Stimulated activated CD4-positive, alpha-beta T cell treated with anti-CD3 and anti-CD28 coated beads, Interleukin-15, amount 100 ng/mL, for 1 hour (primary cell): ENCODE measurements at places on chromosomes 3 and 15.

DNA sequence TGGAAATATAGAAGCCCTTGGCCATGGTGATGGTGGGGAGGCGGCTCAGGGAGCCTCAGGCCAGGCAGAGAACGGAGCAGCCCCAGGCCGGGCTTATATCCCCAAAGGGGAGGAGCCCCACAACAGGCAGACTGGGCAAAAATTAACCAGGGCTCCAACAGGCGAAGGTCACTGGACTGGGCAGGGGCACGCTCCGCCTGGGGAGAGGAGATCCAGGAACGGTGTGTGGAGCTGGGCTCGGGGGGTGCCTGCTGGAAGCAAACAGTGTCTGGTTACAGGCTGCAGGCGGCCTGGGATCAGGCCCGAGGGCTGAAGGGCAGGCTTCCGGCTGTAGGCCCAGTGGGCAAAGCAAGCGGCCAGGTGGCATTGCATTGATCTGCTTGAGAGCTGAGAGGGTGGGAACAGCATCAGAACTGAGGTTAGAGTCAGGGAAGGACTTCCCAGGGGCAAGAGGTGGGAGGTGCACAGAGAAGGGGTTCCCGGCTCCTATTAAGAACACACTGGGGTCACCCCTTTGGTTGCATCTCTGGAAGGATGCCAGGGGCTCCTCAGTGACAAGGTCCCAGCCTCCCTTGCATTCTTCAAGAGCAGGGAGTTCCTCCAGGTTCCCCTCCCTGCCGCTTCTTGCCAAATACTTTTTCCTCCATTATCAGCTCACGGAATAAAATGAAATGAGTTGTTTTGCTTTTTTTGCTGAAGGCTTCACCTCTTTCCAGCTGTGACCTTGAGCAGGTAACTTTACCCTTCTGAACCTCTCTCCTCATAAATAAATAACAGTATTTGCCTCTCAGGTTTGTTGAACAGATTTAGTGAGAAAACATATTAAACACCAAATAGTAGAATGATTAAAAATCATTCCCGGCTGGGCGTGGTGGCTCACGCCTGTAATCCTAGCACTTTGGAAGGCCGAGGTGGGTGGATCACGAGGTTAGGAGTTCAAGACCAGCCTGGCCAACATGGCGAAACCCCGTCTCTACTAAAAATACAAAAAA lies 7.8 kb downstream of the ANPEP start:
- no peak for DNase-seq

DNA sequence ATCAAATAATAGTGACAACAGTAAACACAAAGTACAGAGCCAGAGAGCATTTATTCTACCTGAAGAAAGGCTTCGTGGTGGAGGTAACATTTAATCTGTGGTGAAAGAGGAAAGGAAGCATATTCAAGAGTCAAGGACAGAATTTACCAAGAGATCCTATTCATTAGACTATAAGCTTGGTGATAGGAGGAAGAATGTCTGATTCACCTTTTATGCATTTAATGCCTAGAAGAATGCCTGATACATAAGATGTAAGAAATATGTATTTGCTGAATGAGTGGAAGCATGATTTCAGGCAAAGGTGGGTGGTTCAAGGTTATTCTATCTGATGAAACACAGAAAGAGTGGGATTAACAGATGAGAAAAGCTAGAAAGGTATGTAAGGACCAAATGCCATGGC lies 119.8 kb downstream of the SERPINI1 start:
- no peak for DNase-seq

DNA sequence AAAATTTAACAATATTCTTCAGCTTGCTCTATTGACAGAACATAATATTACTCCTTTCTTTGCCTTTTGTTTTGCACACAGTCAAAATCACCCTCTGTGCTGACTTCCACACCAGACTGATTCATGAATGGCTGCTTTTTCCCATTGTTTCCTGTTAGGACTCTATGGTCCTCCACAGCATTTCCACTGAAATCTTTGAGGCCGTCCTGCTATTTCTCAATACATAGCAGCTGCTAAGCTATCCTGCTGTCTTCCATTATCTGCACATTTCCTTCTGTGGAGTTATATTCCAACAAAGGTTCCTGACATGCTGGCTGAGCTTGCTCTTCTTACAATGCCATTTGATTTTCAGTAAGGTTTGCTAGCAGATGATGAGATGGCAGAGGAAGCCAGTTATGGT lies 153.3 kb downstream of the EPHA3 start:
- DNase-seq: no peak

- no peak for DNase-seq
Measured at GRCh38 chr3:184328516-184328915, 8.9 kb upstream of the FAM131A start.

- DNase-seq: no peak
Measured at GRCh38 chr15:85942632-85943031, 137.0 kb upstream of the AGBL1 start.

DNA sequence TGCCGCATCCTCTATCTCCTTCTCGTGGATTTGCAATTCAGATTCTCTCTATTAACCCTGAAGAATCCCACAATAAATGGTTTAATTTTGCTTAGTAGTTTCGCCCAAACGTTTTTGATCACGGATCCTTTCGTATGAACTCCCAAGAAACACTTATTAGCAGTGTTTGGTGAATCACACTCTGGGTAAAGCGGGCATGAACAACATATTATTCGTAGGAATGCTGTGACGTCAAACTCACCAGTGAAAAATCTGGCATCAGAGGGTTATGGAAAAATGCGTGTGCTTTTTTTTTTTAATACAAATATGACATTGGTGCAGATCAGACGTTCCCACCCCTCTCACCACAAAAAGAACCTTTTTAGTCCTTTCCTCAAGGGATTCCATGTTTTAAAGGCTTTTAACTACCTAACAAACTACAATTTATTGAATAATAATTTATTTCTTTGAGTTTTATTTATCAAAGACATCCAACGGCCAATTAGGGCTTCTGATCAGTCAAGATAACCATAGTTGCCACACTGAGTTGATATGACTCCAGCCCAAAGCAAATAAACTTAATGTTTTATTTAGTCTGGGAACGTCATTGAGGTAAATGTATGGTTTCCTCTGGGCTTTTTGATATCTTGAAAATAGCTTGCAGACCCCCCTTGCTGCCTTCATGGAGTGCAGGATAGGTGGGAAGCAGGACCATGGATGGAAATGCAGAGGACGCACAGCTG lies 45.5 kb upstream of the CGNL1 start:
- DNase-seq: no peak

DNA sequence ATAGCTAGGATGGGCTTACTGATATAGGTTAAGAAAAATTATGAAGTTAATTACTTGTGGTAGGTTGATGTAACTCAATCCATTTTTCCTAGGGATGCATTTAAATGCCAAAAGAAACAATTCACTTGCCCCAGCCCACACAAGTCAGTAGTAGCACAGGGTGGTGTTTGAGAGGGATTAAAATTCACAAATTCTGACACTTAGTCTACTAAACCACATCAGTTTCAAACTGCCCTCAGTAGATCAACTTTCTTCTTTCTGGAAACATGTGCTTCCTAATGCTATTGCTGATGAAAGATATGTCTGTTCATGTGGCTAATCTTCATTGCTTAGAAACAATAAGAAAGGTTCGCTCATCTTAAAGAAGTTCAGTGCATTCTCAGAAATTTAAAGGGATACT lies 160.6 kb downstream of the EPHA3 start:
- DNase-seq: no peak

DNA sequence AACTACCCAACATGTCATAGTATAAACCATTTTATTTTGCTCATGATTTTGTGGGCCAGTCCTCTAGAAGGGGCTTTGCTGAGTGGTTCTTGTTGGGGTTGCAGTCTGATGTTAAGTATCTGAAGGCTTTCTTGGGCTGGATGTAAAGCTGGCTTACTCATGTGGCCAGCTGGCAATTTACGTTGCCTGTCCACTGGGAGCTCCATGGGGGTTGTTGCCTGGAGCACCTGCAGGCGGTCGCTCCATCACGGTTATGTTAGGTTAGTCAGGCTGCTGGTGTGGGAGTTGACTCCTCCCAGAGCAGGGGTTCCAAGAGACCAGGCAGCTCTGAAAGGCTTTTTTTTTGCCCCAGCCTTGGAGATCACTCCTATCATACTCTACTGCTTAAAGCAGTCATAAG lies 98.1 kb downstream of the NR1D2 start:
- DNase-seq: no peak
